ENCODE measurements at places on chromosomes 7 and 10.

GRCh38 chr7:44309271-44310091, 15.9 kb downstream of the CAMK2B start:
- peak; percentile 17 for DNase-seq

- no peak for DNase-seq
Measured at GRCh38 chr7:48045195-48045765, 9.9 kb downstream of the C7orf57 start.

- DNase-seq: no peak
Measured at GRCh38 chr10:70993051-70993450, 104.7 kb upstream of the PCBD1 start.

- no peak for DNase-seq
Measured at GRCh38 chr10:3619241-3619640, 165.8 kb downstream of the KLF6 start.

- DNase-seq: no peak
Measured at GRCh38 chr10:118139321-118139720, 92.6 kb upstream of the RAB11FIP2 start.
